Stomach (tissue), 19 donors: ENCODE measurements at places on chromosomes 16 and 17. TPM values are rescaled to one million over a fixed set of nuclear protein-coding genes. Genes with fewer than 3 reads are reported as not detected.

Gene NPIPB6
- total RNA-seq: 2.3 TPM

Gene GNAO1
- 10.3 TPM for total RNA-seq

Gene SCARF1
- total RNA-seq: 4.1 TPM

Gene EXOC3L1
- total RNA-seq: 15.1 TPM

Gene ALOX12B
- not detected for total RNA-seq

Gene CCDC92B
- total RNA-seq: not detected

Gene SNAI3
- total RNA-seq: not detected

DNA sequence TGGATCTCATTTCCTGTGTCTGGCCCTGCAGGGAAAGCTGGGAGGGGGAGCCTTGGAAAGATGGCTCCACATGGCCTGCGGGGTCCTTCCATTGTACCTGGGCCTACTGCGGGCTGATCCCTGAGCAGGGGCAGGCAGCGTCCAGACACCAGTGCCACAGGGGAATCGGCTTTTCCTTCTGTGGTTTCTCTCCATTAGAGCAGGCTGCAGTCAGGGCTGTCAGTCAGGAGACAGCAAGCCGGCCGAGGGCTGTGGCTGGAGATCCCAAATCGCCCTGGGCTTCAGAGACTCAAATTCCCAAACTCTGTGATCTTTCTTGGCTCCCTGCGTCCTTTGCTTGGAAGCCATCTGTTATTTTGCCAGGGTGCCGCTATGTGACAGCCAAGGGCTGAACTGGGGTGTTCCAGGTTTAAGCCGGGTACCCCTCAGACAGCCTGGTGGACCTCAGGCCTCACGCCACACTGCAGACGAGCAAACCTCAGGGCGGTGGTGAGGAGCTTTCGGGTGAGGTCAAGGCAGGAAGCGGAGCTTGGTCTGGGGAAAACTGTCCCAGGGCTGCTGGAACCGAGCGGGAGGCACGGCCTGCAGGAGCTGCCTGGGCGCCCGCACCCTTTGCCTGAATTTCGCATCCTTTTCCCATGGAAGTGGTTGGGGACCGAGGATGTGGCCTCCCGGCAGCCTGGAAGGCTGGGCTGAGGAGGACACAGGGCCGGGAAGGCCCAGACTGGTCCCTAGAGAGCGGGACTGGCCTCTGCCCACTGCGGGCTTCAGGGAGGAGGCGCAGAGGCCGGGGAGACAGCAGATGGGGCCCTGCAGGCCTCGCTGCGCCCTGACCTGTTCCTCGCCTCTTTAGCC, 1.5 kb upstream of the CPNE7 start:
- peak overlapping the region; percentile 31 for H3K4me3 ChIP-seq
- H3K27me3 ChIP-seq: peaks cover 41% of the 10 kb centered on the region
- DNase-seq: no peak
- H3K4me1 ChIP-seq: peaks cover 26% of the 10 kb centered on the region
- no peak overlapping the region for H3K27ac ChIP-seq
- no peaks in the 10 kb centered on the region for H3K36me3 ChIP-seq

DNA sequence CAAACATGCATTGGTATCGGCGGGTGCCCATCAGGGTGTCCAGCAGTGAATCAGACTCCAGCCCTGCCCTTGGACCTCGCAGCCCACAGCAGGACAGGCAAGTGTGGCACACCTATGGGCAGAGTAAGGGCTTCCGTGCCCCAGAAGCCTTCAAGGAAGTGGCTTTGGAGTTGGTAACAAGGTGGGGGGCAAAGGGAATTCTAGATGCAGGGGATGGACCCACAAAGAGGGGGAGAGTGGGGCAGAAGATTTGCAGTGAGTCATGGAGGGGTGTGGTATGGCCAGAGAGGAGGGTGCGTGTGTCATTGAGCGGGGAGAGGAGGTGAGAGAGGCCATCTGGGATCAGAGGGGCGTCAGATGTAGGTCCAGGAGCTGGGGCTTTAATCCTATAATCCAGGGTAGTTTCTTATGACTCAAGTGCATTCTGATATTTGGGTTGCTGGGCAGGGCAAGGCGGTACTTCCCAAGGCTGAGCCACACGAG, 8.5 kb upstream of the SPNS2 start:
- H3K4me1 ChIP-seq: peaks cover 26% of the 10 kb centered on the region
- no peak overlapping the region for H3K27ac ChIP-seq
- peak; percentile 20 for DNase-seq
- no peaks in the 10 kb centered on the region for H3K36me3 ChIP-seq
- no peaks in the 10 kb centered on the region for H3K27me3 ChIP-seq

GRCh38 chr16:55256412-55257016, 67.5 kb upstream of the IRX6 start:
- H3K27me3 ChIP-seq: peaks cover 7% of the 10 kb centered on the region
- H3K36me3 ChIP-seq: no peaks in the 10 kb centered on the region
- H3K27ac ChIP-seq: no peak overlapping the region
- no peaks in the 10 kb centered on the region for H3K4me1 ChIP-seq
- DNase-seq: no peak
- no peak overlapping the region for H3K4me3 ChIP-seq

DNA sequence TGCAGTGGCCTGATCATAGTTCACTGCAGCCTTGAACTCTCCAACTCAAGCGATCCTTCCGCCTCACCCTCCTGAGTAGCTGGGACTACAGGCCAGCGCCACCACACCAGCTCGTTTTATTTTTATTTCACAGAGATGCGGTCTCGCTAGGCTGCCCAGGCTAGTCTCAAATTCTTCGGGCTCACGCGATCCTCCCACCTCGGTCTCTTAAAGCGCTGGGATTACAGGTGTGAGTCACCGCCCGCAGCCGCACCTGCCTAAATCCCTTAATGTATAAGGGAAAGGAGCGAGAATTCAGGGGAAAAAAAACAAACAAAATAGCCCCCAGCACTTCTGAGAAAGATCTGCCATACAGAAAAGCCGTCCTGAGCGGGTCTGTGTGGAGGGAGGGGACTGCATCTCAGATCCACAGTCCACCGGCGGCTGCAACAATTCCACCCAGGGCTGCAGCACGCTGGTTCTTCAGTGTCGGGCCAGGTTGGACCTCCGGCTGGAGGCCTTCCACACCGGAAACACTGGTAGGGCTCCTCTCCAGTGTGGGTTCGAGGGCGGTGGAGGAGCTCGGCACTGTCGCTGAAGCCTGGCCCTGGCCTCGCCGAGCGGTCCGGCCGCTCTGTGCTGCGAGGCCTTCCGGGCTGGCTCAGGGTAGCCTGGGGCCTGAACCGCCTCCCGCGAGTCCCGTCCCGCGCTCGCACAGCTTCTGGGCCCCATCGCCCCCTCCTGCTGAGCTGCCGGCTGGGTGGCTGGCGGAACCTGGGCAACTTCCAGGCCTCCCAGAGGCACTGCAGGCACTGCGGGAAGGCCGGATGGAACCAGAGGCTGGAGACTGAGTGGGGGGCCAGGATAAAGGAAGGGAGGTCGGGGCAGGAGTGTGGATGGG, 7.0 kb downstream of the ZNF843 start:
- H3K4me1 ChIP-seq: no peaks in the 10 kb centered on the region
- no peak overlapping the region for H3K27ac ChIP-seq
- H3K27me3 ChIP-seq: no peaks in the 10 kb centered on the region
- no peak overlapping the region for H3K4me3 ChIP-seq
- DNase-seq: no peak

DNA sequence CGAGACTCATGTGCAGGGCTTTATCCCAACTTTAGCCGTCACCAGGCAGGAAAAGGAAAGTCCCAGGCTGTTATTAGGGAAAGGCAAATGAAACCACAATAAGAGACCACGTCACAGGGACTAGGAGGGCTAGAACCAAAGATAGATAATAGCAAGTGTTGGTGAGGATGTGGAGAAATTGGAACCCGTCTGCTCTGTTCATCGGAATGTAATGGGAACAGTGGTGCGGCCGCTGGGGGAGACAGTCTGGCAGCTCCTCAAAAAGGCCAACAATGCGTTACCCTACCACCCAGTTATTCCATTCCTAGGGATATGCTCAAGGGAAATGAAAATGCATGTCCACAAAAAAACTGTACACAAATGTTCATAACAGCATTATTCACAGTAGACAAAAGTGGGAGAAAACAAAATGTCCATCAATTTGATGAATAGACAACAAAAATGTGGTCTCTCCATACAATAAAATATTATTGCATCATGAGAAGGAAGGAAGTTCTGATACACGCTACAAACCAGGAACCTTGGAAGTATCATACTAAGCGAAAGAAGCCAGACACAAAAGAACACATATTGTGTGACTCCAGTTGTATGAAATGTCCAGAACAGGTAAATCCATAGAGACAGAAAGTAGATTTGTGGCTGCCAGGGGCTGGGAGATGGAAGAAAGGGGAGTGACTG, 19.5 kb upstream of the USP10 start:
- no peak overlapping the region for H3K4me3 ChIP-seq
- H3K27me3 ChIP-seq: peaks cover 10% of the 10 kb centered on the region
- no peaks in the 10 kb centered on the region for H3K36me3 ChIP-seq
- H3K4me1 ChIP-seq: no peaks in the 10 kb centered on the region

DNA sequence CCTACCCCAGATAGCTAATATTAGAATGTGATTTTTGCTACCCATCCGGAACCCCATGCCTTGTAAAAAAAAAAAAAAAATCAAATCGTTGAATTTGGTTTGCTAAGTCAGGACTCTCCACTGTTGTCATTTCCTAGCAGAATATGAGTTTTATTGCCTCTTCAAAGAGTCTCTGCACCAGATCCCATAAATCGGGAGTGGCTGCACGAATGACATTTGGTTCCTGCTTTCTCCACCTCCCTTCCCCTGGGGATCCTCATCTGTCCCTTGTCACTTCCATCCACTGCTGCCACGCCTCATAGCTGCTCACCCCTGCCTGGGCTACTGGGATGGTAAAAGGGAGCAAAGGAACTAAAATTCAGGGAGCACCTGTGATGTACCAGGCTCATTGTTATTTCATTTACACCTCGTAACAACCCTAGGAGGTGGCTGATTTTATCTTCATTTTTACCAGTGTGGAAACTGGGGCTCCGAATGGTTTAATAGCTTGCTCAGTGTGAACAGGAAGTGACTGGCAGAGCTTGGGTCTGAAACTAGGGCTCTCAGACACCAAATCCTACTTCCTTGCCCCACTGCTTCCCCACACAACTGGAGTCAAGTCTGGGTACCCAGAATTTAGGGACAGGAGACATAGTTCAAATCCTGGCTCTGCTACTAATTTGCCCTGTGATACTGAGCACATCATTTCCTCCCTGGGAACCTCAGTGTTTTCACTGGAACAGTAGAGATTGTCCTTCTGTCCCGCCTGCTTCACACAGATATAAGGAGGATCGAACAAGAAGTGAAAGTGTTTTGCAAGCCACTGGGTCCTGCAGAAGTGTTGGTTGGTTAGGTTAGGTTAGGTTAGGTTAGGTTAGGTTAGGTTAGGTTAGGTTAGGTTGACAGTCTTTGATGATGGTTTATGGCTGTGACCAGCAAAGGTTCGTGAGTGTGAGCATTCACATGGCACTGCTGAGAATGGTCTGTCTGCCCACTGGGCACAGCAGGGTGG, 585 bp upstream of the KRT36 start:
- no peak overlapping the region for H3K4me3 ChIP-seq
- DNase-seq: no peak
- peaks cover 15% of the 10 kb centered on the region for H3K27me3 ChIP-seq

DNA sequence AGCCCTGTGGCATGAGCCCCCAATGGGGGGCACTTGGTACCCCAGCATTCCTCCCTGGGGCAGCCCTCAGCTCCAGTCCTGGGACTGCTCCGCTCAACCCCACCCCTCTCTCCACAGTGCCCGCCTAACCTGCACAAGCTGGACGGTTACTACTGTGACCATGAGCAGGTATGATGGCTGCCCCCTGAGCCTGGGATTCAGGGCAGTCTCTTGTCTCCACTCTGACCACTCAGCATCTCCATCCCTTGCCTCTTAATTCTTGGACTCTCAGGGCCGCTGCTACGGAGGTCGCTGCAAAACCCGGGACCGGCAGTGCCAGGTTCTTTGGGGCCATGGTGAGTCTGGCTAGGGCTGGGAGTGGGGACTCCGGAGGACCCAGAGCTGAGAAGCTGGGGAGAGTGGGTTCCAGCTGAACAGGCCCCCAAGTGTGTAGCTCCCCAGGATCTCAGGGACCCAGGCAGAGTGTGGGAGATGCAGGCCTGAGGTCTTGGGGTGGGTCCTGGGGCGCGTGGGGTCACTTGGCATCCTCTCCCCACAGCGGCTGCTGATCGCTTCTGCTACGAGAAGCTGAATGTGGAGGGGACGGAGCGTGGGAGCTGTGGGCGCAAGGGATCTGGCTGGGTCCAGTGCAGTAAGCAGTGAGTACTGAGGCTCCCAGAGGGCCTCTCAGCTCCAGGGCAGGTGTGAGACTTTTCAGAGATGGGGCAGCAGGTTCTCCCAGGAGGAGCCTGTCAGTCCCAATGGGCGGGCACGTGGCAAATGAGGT, 18.0 kb downstream of the ADAM11 start:
- no peaks in the 10 kb centered on the region for H3K27me3 ChIP-seq
- peak overlapping the region; percentile 82 for H3K27ac ChIP-seq
- DNase-seq: no peak

GRCh38 chr16:89823087-89823823, 5.0 kb upstream of the SPIRE2 start:
- no peaks in the 10 kb centered on the region for H3K36me3 ChIP-seq
- H3K27ac ChIP-seq: no peak overlapping the region
- H3K4me1 ChIP-seq: no peaks in the 10 kb centered on the region
- no peak for DNase-seq
- no peak overlapping the region for H3K4me3 ChIP-seq
- H3K27me3 ChIP-seq: no peaks in the 10 kb centered on the region
